ENCODE measurements at places on chromosomes 16 and 17.

DNA sequence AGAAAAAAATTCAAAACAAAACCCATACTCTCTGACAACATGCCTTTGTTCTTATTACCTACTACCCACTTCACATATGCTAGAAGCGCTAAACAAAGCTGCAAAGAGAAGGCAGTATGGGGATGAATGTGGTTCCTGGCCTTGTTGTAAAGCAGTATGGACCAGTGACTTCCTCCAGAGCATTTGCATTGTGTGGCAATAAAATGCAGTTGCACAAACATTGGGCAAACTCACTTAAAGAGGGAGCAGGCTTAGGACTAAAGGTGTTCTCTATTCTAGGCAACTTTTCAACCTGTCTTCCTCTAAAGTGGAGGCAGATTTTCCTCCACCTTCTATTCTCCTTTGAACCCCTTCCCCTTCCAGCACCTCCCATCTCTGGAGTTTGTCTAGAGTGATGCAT is 17.1 kb downstream of the TMIGD1 start:
- no peak for DNase-seq

DNA sequence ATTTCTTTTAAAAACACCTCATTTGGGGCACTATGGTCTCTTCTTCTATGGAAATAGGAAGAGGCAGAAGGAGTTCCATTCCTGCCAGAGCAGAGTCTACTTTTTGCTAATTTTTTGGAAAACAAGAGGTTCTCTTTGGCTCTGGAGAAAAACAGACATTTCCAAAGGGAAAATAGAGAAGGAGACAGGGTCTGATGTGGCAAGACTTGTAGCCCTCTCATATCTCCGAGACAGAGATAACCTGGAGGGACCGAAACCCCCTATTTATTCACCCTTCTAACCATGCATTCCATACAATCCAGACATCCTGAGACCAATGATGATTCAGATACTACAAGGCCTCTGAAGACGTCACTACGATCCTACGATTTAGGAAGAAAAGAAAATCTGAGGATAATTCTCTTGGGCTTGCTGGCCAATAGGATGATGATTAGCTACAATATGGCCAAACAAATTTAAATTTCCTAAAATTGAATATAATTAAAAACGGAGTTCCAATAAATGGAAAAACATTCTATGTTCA is 70.2 kb downstream of the HIC1 start:
- no peak for DNase-seq

- no peak for DNase-seq
Measured at GRCh38 chr17:81961521-81962498, 823 bp upstream of the NOTUM start.

DNA sequence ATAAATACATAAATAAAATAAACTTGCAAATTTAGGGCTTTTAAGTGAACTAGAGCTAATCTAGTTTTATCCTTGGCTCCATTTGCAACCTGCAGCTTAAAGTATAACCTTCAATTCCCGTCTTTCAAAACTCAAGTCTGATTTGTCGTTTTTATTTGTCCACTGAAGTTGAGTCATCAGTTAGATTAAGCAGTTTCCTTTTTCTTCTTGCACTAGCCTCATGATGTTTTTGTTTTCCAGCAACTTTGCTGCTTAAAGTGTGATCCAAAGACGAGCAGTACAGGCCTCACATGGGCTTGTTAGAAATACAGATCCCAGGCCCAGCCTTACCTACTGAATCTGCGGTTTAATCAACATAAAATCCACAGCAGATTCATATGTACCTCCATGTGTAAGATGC is 13.8 kb downstream of the ARSG start:
- no peak for DNase-seq

DNA sequence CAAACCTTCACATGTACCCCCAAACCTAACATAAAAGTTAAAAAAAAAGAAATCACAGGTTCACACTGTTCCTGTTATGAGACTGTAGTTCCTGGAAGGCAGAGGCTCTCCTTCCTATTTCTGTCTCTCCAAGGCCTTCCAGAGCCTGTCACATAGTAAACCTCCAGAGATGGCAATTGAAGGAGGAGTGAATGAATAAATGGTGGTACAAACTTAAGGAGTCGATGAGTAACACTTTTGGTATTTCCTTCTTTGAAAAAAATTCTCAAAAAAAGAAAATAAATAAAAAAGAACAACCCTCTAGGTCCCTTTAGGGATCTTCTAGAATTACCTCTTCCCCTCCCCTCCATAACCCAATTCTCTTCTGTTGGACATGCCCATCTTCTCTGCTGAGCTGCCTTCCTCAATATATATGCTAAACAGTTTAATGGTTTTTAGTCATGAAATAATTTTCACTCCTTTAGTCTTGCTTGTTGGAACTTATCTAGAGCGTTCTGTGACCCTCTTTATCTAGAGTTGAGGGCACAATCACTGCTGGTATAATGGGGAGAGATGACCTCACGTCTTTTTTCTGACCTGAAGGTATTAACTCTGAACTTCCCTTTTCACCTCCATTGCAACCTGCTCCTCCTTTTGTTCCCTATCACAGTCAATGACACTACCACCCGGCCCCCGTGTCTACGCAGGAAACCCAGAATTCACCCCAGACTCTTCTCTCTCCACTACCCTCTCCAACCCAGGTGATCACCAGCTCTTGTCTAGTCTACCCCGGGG is 1.7 kb upstream of the TAF15 start:
- no peak for DNase-seq

DNA sequence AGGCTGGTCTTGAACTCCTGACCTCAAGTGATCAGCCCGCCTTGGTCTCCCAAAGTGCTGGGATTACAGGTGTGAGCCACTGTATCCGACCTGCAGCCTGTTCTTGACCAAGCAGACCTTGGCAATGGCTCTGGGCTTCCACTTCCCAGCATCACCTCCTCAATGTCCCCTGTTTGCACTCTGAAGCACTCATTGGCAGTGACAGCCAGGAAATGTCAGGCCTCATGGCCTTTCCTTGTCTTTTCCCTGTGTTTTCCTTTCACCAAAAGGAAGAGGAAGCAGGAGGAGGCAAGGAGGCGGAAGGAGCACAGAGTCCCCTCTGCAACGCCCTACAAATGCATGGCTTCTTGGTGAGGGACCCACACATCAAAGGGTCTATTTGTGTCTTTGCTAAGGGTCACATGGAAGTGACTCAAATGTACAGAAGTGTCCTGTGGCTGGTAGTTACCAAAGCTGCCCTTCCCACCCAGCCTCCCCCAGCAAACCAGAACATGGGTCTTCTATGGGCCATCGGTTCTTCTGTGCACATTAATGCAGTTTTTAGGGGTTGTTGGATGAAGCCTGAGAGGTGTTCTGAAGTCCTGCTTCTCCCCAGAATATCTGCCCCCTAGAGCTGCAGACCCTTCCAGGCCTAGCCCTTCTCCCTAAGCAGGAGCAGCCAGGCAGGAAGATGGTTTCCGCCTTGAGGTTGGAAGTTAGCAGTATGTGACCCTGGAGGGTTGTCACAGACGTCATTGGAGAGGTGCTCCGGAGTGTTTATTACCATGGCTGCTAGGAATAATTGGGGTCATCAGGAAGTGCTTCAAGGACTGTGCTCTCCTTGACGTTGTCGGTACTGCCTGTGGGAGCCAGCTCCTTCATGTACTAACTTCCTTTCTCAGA is 60.8 kb downstream of the WIPI1 start:
- no peak for DNase-seq

Measured in globus pallidus (tissue), 1 donor.